ENCODE measurements at places on chromosomes 11 and 22.

GRCh38 chr11:91698845-91699244, 525.8 kb upstream of the FAT3 start:
- DNase-seq = no peak

GRCh38 chr11:11937433-11937832, 71.0 kb downstream of the DKK3 start:
- DNase-seq = no peak

DNA sequence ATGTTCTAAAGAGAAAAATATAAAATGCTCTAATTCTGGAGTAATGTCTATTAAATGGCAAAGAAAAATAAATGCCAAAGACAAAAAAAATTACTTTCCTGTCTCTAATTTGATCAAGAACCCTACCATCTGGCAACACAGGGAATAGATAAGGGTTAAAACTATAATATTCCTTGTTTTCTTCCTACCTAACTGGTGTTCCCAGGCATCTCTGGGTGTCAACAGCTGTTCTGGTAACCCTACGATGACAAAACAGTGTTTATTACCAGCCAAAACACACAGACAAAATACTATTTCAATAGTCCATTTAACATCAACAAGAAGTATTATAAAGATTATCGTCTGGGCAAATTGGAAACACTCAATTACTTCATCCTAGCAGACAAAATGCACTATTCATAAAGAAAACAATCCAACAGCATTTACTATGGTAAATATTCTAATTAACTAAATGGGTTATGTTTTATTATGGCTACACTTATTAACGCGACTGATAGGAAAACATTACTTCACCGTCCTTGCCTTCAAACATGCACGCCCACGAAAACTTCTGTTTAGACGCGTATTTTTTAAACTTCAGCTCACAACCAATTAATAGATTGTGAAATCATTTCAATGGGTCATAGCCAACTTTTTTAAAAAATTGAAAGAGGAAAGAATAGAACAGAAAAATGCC, 50.6 kb downstream of the LGR4 start:
- DNase-seq = no peak

DNA sequence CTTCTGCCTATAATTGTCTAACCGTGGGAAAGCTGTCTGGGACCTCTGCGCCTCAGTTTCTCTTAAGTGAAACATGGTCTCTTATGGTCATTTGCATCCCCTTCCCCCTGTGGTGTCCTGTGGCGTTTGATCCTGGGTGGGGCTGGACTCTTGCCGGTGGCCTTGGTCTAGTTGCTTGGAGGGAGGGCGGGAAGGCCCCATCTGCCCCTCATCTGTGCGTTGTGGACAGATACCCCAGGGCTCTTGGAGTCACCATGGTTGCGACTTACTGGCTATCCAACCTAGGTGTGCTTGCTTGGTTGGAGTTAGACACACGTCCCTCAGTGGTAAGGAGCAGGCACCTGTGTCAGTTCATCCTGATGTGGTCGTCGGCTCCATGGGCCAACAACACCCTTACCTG, 15.2 kb downstream of the SHANK3 start:
- no peak for DNase-seq

- no peak for DNase-seq
Observed at GRCh38 chr11:123180166-123180565, 14.9 kb downstream of the CLMP start.

GRCh38 chr11:58057481-58057880, 26.7 kb downstream of the OR6Q1 start:
- no peak for DNase-seq

DNA sequence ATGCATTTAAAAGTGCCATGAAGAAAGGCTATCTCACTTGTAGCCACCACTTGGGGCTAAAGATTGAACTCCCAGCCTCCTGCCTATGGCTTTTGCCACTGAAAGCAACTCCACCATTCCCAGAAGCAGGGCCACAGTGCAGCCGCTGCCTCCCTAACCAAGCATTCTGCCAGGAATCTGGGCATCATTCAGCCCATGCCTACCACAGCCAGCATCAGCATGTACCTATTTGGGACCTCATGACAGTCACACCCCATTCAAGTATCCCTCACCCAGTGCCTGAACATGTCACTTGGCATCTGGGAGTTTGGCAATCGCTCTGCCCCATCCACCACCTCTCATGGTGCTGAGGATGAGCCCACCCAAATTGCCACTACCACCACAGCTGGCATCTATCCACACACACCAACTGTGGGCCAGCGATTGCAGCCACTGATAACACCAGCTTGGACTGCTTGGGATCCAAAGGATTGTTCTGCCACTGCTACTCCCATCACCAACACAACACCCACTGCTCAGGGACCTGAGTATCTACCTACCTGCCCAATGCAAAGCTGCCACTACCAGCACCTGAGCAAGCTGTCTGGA, 234.4 kb downstream of the GRM5 start:
- DNase-seq = no peak

DNA sequence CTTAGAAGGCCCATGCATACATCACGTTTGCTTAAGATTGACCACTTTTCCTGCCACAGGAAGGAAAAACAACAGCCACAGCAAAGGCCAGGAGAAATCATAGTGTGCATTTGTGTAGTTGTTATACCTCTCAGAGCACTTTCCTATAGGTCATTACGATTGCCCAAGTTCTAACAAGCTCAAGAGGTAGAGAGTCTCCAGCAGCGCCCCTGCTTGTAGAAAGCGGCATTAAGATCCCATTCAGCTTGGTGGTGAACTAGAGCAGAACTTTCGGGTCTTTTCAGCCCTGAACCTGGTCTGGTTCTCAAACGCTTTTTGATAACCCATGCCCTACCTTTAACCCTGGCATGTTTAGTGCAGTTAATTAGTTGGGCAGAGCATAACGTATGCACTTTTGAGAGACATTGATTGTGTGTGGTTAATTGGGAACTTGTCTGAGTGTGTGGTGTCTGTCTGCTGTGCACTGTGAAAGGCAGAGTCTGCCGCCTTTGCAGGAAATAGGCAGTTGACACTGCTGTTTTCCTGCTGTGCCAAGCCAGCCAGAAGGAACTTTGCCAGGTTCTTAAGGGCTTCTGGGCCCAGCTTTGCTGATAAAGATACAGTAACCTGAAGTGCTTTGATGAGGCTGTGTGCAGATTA, 109.9 kb upstream of the CLMP start:
- DNase-seq = no peak

DNA sequence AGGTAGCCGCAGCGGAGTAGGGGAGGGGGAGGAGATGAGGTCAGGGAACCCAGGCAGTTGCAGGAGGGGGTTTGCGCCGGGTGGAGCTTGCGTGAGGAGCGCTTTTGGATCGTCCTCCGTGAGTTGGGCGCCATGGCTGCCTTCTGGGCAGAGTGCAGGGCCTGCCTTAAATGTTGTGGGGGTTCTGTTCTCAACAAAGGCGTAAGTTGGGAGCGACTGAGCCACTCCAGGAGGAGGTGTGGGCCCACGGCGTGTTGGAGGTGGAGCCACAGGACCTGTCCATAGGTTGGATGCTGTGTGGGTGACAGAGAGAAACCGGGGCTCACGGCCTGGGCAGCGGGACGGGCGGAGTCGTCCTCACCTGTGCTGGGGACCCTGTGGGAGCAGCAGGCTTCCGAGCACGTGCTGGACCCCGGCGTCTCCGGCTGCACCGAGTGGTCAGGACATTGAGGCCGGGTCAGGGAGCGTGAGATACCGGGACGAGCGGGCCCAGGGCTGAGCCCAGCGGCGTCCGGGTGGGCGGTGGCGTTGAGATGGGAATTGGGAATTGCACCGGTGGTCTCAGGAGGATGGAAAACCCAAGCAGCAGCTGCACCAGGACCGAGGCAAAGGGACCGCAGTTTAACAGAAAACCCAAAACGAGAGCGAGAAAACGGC, 977 bp upstream of the PGGHG start:
- peak; percentile 55 for DNase-seq
